ENCODE measurements at places on chromosomes 7 and 10.

DNA sequence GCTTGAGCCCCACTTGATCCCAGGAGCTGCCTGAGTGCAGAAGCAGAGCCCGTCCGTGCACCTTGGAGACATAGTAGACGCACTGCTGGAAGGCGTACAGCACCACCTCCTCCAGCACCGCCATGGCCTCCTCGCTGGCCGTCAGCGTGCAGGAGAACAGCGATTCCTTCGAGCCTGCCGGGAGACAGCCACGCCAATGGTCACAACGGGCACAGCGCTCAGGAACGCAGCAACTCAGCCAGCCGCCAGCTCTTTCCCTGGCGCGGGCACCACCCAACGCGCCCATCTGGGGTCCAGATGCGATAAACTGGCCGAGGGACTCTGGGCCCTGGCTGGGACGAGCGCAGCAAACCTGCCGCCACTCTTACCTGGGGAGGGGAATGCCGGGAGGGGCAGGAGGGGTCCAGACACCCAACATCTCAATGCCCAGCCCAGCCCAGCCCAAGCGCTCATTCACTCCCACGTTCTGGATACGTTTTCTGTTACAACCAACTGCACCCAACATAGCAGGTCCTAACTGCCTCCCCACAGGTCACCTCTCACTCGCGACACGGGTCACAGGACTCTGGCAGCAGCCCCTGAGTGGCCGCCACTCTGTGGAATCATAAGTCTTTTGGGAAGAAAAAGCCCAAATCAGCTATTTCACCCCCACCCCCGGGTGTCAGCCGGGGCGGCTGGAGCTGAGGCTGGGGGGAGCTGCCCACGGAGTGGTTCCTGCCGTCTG is 41.9 kb downstream of the AP5Z1 start:
- H3K36me3 ChIP-seq, result no peaks in the 10 kb centered on the region
- H3K27ac ChIP-seq, result no peak overlapping the region
- no peak for DNase-seq
- no peak overlapping the region for H3K4me3 ChIP-seq
- no peaks in the 10 kb centered on the region for H3K4me1 ChIP-seq

DNA sequence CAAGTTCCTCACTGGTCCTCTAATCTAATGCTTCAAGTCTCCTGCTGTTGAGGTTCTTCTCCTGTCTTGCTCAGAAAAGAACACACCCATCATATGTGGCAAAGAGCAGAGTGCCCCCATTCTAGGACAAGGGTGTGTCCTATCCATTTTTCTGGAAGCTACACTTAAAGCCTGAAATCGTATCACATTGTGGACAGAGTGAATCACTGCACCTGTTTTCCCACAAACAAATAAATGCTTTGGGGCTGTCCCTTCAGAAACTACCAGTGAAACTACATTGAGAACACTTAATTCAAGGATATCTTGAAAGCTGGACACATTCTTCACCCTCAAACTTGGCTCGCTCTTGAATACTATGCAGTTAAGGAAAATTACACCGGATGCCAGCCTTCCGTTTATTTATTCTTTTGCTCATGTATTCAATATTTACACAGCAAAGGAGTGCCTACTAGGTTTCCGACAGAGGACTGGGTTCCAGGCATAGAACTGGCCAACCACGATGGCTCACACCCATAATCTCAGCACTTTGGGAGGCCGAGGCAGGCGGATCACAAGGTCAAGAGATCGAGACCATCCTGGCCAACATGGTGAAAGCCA is 473.0 kb downstream of the GALNT17 start:
- DNase-seq, result no peak
- H3K4me1 ChIP-seq, result no peaks in the 10 kb centered on the region
- H3K27me3 ChIP-seq, result no peaks in the 10 kb centered on the region

- H3K36me3 ChIP-seq, result peaks cover 59% of the 10 kb centered on the region
- no peak overlapping the region for H3K4me3 ChIP-seq
- no peak overlapping the region for H3K27ac ChIP-seq
- H3K4me1 ChIP-seq, result peaks cover 7% of the 10 kb centered on the region
- no peak for DNase-seq
These were observed 3.7 kb upstream of the SPACDR start for GRCh38 chr7:100467638-100468373.

- no peaks in the 10 kb centered on the region for H3K27me3 ChIP-seq
- H3K4me1 ChIP-seq, result no peaks in the 10 kb centered on the region
- H3K36me3 ChIP-seq, result no peaks in the 10 kb centered on the region
- no peak overlapping the region for H3K27ac ChIP-seq
These were observed 68.8 kb downstream of the TMEM168 start for GRCh38 chr7:112721366-112721765.

GRCh38 chr10:115982076-115982475 is 290.9 kb downstream of the GFRA1 start:
- no peak for DNase-seq
- no peaks in the 10 kb centered on the region for H3K4me1 ChIP-seq
- H3K36me3 ChIP-seq, result no peaks in the 10 kb centered on the region
- no peak overlapping the region for H3K4me3 ChIP-seq
- H3K27me3 ChIP-seq, result no peaks in the 10 kb centered on the region

- H3K36me3 ChIP-seq, result no peaks in the 10 kb centered on the region
- H3K27ac ChIP-seq, result no peak overlapping the region
- H3K4me3 ChIP-seq, result no peak overlapping the region
- no peak for DNase-seq
- H3K27me3 ChIP-seq, result no peaks in the 10 kb centered on the region
These were observed 4.9 kb downstream of the LRRC17 start for GRCh38 chr7:102917436-102918353.

- no peak overlapping the region for H3K4me3 ChIP-seq
- H3K27ac ChIP-seq, result no peak overlapping the region
- H3K27me3 ChIP-seq, result no peaks in the 10 kb centered on the region
These were observed 101.1 kb downstream of the TNS3 start for GRCh38 chr7:47480576-47481538.

DNA sequence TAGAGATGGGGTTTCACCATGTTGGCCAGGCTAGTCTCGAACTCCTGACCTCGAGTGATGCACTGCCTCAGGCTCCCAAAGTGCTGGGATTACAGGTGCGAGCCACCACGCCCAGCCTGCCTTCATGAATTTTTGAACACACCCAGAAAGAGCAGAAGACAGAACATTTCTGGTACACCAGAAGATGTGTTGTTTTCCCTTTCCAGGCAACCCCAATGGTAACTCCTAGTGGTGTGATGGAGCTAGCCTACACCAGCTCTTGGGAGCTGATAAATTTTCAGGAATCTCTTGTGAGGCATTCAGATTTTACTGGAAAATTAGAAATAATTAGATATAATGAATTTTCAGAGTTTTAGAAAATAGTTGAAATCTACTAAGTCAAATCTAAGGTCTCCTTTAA is 904 bp upstream of the CCDC7 start:
- no peak for DNase-seq
- H3K27me3 ChIP-seq, result no peaks in the 10 kb centered on the region
- no peak overlapping the region for H3K4me3 ChIP-seq
- H3K27ac ChIP-seq, result peak overlapping the region; percentile 95

- H3K27ac ChIP-seq, result no peak overlapping the region
- no peaks in the 10 kb centered on the region for H3K27me3 ChIP-seq
- no peaks in the 10 kb centered on the region for H3K4me1 ChIP-seq
- no peak for DNase-seq
- no peaks in the 10 kb centered on the region for H3K36me3 ChIP-seq
These were observed 51.6 kb downstream of the HIBADH start for GRCh38 chr7:27611059-27611458.

DNA sequence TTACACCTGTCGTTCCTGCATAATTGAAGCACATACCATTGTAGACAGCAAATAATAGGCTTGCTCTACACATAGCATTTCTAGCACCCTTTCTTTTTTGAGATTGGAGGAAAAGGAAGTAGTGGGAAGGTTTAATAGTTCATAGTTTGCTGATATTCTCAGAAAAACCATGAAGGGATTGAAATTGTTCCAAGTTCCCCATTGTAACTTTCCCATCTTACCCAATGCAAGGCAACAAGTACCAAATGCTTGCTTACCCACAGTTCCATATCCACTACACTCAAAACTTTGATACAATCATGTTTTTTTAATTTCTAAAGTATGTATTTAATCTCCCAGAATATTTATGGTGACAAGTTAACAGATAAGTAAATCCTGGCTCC is 13.8 kb downstream of the CYP3A5 start:
- H3K27ac ChIP-seq, result no peak overlapping the region
- no peaks in the 10 kb centered on the region for H3K36me3 ChIP-seq
- no peak overlapping the region for H3K4me3 ChIP-seq

GRCh38 chr10:46050941-46051623 is 5.0 kb upstream of the MSMB start:
- H3K27ac ChIP-seq, result no peak overlapping the region
- H3K27me3 ChIP-seq, result no peaks in the 10 kb centered on the region
- H3K36me3 ChIP-seq, result no peaks in the 10 kb centered on the region
- no peak for DNase-seq
- no peaks in the 10 kb centered on the region for H3K4me1 ChIP-seq
- no peak overlapping the region for H3K4me3 ChIP-seq

DNA sequence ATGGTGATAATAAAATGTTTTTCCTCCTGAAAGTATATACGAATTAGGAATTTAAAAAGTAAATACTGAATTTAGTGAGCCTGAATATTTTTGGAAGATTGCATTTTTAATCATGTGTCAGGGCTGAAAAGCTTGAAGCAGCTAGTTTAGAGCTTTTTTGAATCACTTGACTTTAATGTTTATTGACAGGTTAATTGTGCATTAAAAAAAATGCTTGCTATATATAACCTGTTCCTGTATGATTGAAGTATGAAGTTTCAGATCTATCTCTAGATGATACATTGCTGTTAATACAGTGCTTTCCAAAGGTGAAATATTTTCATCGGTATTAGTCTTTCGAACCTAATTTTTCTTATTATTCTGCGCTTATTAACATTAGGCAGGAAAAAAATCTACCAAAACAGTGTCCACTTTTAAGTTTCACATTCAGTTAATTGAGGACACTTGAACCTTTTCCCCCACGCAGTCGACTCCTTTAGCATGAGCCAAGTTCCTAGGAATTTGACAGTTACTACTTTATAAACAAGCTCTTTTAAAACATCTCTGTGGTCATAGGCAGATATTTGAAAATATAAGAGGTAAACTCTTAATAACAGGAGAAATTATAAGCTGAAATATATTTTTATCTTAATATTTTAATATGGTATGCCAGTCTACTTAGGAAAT is 187.1 kb downstream of the MLLT10 start:
- no peaks in the 10 kb centered on the region for H3K36me3 ChIP-seq
- H3K4me1 ChIP-seq, result no peaks in the 10 kb centered on the region
- no peak overlapping the region for H3K27ac ChIP-seq
- no peaks in the 10 kb centered on the region for H3K27me3 ChIP-seq

DNA sequence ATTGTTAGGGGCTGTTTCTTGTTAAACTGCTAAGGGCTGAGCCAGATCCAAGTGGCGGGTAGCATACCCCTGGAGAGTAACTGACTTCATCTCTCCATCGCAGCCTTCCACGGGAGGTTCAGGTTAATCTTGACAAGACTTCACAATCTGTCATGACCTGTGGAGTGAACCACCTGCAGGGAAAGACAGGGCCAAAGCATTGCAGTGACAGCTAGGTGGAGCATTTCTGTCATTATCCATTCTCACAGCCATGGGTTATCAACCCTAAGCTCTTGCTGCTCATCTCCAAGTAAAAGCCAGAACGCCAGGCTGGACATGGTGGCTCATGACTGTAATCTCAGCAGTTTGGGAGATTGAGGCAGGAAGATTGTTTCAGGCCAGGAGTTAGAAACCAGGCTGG is 17.2 kb downstream of the ABCC2 start:
- H3K4me1 ChIP-seq, result no peaks in the 10 kb centered on the region
- no peak overlapping the region for H3K4me3 ChIP-seq
- H3K27me3 ChIP-seq, result no peaks in the 10 kb centered on the region
- DNase-seq, result no peak
- no peaks in the 10 kb centered on the region for H3K36me3 ChIP-seq
- no peak overlapping the region for H3K27ac ChIP-seq

GRCh38 chr10:69181433-69181832 is 1.4 kb downstream of the SUPV3L1 start:
- no peaks in the 10 kb centered on the region for H3K27me3 ChIP-seq
- peak overlapping the region; percentile 91 for H3K27ac ChIP-seq
- no peak for DNase-seq
- peaks cover 19% of the 10 kb centered on the region for H3K36me3 ChIP-seq
- peak overlapping the region; percentile 84 for H3K4me3 ChIP-seq
- H3K4me1 ChIP-seq, result peaks cover 8% of the 10 kb centered on the region

DNA sequence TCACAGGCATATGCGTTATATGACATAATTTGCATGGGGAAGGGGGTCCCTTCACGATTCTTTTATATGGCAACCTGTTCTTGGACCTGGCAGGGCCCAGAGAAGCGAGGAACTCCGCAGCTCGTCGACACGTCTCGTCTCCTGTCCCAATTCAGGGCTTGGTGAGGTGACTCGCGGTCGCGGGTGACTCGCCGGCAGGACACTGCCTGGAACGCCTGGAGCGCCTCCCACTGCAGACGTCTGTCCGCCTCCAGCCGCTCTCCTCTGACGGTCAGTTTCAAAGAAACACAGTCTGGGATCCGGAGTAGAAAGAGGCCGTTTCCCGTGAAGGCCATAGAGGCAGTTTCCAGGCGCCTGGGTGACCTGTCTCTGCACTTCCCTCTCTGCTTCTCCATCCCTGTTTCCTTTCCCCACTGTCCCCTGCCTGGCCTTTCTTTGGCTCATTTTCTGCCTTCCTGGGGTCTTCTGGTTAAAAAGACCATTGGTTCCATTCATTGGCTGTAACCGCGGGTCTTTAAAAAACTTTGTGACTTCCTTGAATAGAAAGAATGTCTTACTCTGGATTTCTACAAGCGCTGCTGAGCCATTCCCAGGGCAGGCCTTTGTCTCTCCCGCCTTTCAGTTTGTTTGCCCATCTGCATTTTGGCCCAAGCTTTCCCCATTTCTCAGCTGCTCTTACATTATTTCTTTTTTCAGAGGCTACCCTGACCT is 1.2 kb downstream of the UPP1 start:
- H3K4me3 ChIP-seq, result peak overlapping the region; percentile 90
- H3K4me1 ChIP-seq, result peaks cover 44% of the 10 kb centered on the region
- H3K27ac ChIP-seq, result peak overlapping the region; percentile 90
- H3K36me3 ChIP-seq, result peaks cover 43% of the 10 kb centered on the region
- no peak for DNase-seq
- H3K27me3 ChIP-seq, result no peaks in the 10 kb centered on the region

DNA sequence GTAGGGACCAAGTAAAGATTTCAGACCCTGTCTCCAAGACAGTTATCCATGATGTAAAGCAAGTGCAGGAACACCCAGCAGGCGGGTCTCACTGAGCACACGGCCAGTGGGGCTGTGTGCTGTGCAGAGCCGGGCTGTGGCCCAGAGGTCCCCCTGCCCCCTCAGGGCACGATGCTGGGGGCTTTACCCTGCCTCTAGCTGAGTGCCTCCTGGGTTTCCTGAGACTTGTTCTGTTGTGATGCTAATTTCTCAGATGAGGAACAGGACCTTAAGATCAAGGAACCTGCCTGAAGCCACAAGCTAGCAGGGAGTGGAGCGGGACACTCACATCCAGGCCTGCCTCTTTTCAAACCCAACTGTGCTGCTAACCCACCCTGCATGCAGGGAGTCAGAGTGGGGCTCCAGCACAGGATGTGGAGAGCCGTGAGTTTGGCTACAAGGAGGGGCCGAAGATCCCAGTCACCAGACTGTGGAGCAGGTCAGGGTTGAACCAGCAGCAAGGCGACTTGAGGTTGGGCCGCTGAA is 76.1 kb upstream of the LYZL2 start:
- H3K27ac ChIP-seq, result peak overlapping the region; percentile 76
- no peak for DNase-seq
- H3K36me3 ChIP-seq, result no peaks in the 10 kb centered on the region

GRCh38 chr7:22728401-22729029 is 1.5 kb downstream of the IL6 start:
- H3K4me3 ChIP-seq, result no peak overlapping the region
- peaks cover 4% of the 10 kb centered on the region for H3K27me3 ChIP-seq
- no peaks in the 10 kb centered on the region for H3K36me3 ChIP-seq
- DNase-seq, result no peak
- no peak overlapping the region for H3K27ac ChIP-seq
- peaks cover 4% of the 10 kb centered on the region for H3K4me1 ChIP-seq

GRCh38 chr7:24922099-24922773 is 57.7 kb downstream of the OSBPL3 start:
- no peaks in the 10 kb centered on the region for H3K36me3 ChIP-seq
- H3K4me3 ChIP-seq, result no peak overlapping the region
- DNase-seq, result no peak

Measured in effector memory CD4-positive, alpha-beta T cell (primary cell).